Midbrain (tissue), 1 donor: ENCODE measurements at places on chromosomes 12 and 14.
A peak's percentile ranks its signal among the peaks of the same experiment; 100 is the strongest.

- peak; percentile 7 for DNase-seq
These were observed 40.9 kb upstream of the MBIP start for GRCh38 chr14:36361210-36361853.

- DNase-seq = no peak
These were observed 496.4 kb downstream of the TMTC2 start for GRCh38 chr12:83183132-83183531.

DNA sequence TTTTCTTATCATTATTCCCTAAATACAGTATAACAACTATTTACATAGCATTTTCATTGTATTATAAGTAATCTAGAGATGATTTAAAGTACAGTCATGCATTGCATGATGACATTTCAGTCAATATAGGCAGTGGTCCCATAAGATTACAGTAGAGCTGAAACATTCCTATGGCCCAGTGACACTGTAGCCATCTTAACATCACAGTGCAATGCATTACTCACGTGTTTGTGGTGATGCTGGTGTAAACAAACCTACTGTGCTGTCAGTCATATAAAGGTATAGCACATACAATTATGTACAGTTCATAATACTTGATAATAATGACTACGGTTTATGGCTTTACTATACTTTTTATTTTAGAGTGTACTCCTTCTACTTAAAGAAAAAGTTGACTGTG lies 13.3 kb downstream of the LLPH start:
- DNase-seq = no peak

DNA sequence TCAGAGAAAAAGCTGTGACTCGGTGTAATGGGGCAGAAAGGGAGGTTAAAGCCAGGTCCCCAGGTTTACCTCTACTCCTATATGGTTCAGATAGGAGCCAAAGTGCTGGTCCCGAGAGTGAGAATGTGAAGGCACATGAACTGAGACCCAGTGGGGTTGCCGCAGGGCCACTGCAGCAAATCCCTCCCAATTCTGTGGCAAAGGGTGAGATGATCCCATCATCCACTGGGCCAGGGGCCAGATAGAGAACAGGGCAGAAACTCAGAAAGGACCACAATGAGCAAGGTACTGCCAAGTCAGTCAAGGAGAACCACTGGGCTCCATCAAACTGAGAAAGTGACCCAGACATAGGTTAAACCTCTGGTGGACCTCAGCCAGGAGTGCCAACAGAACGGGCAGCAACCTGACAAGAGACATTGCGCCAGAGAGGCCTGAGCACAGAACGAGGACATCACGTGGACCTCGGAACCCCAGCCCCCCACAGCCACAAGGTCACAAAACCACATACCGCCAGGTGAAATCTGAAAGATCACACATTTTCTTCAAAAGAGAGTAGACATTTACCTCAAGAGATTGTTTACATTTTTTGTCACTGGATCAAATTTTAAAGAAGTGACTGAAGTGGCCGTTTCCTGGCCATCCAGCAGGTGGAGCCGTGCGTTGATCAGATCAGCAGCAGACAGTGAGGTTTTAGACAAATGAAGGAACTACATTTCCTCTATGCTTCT lies 20.5 kb upstream of the ITPR2 start:
- peak; percentile 71 for DNase-seq

DNA sequence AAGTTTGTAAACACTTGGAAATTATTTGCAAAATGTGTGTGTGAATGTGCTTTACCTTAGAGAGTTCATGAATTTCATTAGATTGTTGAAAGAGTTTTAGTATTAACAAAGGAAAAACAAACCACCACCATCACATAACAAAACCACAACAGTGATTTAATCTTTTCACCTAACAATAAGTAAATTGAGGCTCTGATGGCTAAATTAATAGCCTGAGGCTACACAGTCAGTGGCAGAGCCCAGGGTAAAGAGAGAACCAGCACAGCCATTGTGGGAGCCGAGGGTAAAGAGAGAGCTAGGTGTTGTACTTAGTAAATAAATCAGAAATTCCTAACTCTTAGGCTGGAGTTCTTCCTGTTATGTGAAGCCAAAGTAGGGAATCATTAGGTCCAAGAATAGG lies 51.2 kb upstream of the CAPRIN2 start:
- DNase-seq = no peak

DNA sequence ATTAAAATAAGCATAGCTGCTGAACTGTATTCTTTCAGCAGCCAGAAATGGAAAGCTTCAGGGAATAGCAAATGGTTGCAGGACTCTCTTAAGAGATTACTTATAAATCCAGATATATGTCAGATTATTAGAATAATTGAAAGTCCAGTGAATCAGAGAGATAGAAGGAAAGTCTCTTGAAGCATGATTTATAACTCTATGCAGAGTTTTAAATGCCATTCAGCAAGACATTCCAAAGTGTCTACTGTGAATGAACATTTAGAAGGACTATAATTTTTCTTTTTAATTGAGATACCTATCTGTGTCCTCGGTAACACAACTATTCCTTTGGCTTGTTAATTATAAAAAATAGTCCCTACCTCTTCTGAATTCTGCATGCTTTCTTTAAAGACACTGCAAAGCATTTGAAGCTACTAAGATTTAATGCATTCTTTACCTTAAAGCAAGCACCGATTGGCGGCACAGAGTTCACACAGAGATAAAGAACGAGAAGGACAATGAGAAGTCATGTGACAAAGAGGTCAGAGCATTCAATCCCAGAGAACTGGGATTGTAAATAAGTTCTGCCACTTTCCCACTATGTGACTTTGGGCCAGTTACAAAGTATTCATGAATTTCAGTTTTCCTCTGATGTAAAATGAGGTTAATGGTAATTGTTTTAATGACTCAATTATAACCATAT lies 371.0 kb upstream of the ATP2B1 start:
- no peak for DNase-seq

GRCh38 chr12:120962532-120963020 lies 15.8 kb upstream of the HNF1A start:
- DNase-seq = no peak

GRCh38 chr12:104049278-104049902 lies 597 bp downstream of the GLT8D2 start:
- no peak for DNase-seq
